ENCODE measurements at places on chromosomes 12 and 14.

DNA sequence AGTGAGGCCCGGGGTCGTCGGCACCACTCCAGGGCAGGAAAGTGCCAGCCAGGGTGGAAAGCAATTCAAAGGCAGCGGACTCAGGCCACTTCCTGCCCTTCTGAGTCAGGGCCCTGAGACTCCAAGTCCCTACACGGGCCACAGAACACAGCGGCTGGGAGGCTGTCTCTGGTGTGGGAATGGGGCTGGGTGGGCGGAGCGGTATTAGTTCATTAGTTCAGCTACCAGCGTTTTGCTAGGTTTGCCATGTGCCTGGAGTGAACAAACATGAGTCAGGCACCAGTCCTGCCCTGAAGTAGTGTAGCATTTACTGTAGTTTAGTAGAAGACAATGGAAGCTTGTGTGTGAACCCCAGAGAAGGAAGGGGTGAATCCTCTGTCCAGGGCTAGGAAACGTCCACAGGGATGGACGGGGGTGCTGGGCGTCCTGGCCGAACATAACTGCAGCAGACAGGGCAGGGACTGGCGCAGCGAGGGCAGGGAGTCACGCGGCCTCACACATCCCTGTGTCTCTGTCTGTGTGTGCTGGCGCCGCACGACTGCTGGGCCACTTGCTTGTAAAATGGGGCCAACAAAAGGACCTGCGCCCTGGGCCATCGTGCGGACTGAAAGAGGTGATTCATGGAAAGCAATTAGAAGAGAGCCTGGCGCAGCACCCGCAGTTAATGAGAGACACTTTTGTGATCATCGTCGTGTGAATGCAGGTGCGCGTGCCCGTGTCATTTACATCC is 186.4 kb upstream of the PRMT8 start:
- DNase-seq, result no peak

DNA sequence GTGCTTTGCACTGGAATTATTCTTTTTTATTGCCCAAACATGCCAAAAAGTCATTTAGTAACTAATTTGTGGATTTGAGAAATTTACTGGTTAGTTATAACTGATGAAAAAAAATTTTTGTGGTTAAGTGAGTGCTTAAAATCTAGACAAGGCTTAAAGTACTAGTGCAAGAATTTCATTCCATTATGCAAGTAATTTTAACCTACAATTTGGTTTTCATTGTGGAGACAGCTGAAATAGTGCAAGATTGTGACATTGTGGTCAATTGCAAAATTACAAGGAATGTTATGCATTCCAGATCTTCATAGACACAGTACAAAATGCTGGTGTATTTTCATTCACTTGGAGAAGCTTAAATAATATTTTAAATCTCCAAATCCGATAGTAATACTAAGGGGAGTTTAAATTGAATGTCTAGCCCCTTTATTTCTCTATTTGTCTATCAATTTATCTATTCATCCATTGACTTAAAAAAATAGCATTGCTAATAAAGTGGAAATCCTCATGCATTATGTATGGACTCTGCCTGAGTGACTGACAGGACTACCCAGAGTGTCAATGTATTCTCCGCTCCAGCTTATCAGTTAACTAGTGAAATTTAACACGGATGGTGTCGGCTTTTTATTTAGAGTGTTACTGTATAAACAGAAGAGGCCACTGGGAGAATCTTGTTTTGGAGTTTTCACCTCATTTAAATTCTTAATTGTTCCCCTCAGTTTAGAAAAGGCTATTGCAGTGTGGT is 125.9 kb downstream of the ALX1 start:
- DNase-seq, result no peak

GRCh38 chr12:19248929-19249602 is 119.5 kb downstream of the PLEKHA5 start:
- DNase-seq, result no peak

GRCh38 chr12:50597200-50598195 is 92.7 kb downstream of the DIP2B start:
- peak; percentile 21 for DNase-seq

DNA sequence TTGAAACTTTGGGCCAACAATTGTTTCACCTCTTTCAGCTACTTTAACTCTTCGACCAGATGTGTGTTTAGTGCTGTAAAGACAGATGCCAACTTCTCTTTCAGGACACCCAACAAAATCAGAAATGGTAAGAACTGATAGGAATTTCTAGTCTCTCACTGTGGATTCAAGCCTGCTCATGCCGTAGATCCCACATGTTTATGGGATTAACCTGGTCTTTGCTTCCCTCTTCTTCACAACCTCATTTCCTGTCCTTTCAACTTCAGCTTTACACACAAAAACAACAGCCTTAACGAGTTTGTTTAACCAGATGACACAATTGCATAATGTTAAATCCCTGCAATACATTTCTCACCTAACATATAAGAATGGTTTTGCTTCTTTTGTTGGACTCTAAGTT is 1031.9 kb upstream of the LRFN5 start:
- DNase-seq, result no peak

GRCh38 chr12:52865090-52865944 is 16.5 kb upstream of the KRT78 start:
- DNase-seq, result no peak

- no peak for DNase-seq
Measured at GRCh38 chr14:90303473-90303872, 28.3 kb downstream of the NRDE2 start.

- no peak for DNase-seq
Measured at GRCh38 chr12:104131609-104132008, 6.4 kb downstream of the NFYB start.

DNA sequence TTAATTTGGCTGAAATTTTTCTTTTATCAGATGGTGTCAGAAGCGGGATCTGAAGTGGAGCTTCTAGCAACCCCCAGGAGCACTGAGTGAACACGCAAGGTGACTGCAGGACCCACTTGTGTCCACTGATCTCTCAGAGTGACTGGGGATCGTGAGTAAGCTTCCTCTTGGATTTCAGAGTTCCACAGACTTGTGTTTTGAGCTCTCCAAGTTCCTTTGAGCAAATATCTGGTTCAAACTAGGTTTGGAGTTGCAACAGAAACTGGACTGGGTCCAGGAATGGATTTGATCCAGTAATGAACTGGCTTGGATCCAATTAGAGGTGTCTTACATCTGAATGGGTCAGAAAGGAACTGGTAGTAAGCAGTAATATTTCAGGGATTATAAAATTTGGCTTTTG is 24.7 kb upstream of the B4GALNT1 start:
- DNase-seq, result no peak

- no peak for DNase-seq
Measured at GRCh38 chr12:124544983-124545382, 22.4 kb downstream of the NCOR2 start.

DNA sequence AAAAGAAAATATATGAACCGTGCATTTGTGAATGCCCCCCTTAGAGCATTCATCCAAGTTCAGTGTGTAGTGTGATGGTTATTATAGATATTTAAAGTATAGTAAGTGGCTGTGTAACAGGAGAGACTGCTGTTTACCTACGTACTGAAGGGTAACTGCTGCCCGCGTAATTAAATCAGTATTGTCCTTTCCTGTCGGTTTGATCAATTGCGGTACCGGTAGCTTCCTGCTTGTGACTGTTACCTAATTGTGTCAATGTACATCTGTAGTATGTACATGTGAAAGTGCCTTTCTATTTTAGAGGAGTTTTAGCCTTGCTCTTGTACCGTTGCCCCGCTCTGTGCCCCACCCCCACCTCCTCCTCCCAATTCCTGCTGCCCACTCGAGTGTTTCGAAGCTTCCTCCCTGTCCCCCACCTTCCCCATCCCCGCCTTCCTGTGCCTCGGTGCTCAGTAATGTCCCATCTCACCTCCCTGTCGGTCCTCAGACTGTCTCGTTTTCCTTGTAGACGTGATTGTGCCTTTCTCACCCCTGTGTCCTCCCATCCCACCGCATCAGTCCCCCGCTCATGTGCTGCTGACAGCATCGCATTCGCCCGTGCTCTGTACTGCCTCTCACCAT is 75.0 kb downstream of the KICS2 start:
- no peak for DNase-seq

- no peak for DNase-seq
Measured at GRCh38 chr14:80056497-80056801, 154.9 kb downstream of the DIO2 start.

DNA sequence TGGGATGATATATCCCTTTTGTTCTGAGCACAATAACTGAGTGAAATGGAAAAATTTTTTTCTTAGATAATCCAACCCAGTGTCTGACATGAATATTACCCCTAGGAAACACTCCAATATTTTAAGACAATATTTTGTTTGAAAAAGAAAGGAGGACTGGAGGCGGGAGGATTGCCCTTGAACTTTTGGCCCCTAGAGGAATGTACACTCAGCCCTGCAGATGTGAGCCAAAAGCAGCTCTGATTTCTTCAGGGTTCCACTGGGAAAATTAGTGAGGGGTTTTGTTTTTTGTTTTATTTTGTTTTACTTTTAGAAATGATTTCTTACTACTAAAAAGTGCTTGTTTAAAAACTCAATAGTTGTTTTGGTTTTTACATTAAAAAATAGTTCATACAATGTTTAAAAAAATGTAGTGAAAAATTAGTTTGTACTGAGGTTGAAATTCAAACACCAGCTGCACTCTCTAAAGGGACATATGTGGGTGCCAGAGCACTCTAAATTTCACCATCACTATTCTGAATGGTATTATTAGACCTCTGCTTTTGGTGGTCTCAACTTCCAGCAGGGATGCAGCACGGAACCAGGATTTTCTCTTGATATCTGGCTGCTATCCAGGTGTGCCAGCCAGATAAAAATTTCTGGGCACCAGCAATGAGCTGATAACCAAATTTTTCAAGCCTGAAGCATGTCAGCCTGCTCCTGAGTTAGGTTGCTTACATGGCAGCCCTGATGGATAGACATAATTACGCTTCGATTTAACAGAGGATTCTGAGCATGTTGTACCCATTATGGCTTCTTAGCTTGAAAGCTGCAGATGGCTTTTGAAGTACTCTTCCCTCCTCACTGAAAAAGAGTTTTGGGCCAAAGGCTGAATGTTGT is 141.9 kb downstream of the ANO6 start:
- no peak for DNase-seq

- no peak for DNase-seq
Measured at GRCh38 chr14:20382526-20382925, 30.8 kb downstream of the TEP1 start.

DNA sequence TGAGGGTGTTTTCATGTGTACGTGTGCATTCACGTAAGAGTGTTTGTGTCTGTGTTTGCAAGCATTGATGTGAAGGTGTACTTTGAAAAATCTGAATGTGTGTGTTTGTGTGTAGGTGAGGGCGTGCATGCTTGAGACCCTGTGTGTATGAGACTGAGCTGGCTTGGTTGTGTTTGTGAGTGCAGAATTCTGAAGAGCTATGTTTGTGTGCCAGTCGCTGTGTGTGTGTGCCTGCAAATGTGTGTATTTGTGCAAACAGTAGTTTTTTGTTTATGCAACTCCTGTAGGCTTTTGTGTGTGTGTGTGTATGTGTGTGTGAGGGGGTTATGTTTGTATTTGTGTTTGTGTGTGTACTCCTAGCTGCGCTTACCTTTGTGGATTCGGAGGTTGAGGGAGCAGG is 1.7 kb upstream of the LHX5 start:
- DNase-seq, result no peak

- no peak for DNase-seq
Measured at GRCh38 chr14:72664651-72665050, 229.2 kb downstream of the DPF3 start.

- DNase-seq, result no peak
Measured at GRCh38 chr12:107450541-107450940, 235.1 kb upstream of the PWP1 start.

- no peak for DNase-seq
Measured at GRCh38 chr14:54649056-54649455, 82.1 kb downstream of the SAMD4A start.

- DNase-seq, result no peak
Measured at GRCh38 chr12:104048811-104049210, 1.2 kb downstream of the GLT8D2 start.

DNA sequence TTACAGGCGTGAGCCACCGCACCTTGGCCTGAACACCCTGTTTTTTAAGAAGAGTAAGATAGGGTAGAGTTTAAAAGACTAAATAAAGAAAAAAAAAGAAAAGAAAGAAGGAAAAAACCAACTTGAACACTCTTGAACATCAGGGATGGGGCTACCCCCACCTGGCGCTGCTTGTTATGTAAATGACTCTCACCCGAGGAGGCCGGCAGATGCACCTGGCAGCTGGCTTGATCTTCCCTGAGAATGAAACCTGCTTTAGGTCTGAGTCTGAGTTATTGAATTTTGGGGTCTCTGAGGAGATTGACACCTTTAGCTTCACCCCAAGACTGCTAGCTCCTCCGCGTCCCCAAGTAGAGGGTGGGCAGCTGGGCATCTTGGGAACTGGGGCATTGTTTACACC is 15.5 kb upstream of the MEG3 start:
- DNase-seq, result no peak

GRCh38 chr12:32476446-32476845 is 77.1 kb downstream of the FGD4 start:
- DNase-seq, result no peak

- DNase-seq, result no peak
Measured at GRCh38 chr14:104084251-104085002, 1.1 kb upstream of the ASPG start.

- no peak for DNase-seq
Measured at GRCh38 chr12:1665366-1665765, 25.5 kb upstream of the ADIPOR2 start.

- DNase-seq, result no peak
Measured at GRCh38 chr14:96187216-96188031, 17.2 kb upstream of the BDKRB2 start.

- DNase-seq, result no peak
Measured at GRCh38 chr14:59359431-59360124, 105.6 kb downstream of the GPR135 start.

- no peak for DNase-seq
Measured at GRCh38 chr12:109445191-109445609, 31.9 kb downstream of the KCTD10 start.

- no peak for DNase-seq
Measured at GRCh38 chr12:112283546-112283945, 98.7 kb downstream of the HECTD4 start.

DNA sequence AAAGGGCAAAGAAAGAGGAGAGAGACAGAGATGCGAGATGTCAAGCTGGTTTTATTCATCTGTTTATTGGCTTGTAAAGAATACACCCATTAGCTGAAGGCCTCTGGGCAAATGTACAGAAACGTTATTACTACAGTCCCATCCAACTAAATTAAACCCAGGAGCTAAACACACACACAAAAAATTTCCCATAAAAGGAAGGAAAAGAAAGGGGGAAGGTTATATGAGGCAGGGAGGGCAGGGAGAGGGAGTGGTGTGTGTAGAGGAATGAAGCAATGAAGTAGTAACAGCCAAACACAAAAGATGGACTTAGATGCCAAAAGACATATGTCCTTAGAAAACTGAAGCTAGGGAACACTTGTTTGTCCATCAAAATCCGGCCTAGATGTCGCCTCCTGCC is 3.1 kb upstream of the MFAP5 start:
- no peak for DNase-seq

GRCh38 chr12:131829791-131830334 is 1.7 kb downstream of the MMP17 start:
- no peak for DNase-seq

DNA sequence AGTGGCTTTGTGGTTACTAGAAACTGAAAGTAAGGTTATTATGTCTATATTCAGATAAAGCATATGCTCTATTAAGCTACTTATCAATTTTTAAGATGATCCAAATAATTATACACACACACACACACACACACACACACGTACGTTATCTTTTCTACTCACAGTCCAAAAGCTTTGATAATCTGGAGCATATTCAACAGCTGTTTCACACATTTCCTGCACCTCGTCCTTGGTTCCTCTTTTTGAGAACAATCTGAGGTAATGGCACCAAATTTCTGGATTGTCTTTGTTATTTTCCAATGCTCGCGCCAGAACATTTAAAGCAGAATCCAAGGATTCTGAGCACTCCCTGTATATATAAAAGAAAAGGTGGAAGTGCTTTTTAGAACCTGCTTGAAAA is 37.5 kb downstream of the ZFC3H1 start:
- no peak for DNase-seq
